ENCODE measurements at places on chromosomes 1 and 21. TPM values are rescaled to one million over a fixed set of nuclear protein-coding genes. Genes with fewer than 3 reads are reported as not detected.
A peak's percentile ranks its signal among the peaks of the same experiment; 100 is the strongest.

DNA sequence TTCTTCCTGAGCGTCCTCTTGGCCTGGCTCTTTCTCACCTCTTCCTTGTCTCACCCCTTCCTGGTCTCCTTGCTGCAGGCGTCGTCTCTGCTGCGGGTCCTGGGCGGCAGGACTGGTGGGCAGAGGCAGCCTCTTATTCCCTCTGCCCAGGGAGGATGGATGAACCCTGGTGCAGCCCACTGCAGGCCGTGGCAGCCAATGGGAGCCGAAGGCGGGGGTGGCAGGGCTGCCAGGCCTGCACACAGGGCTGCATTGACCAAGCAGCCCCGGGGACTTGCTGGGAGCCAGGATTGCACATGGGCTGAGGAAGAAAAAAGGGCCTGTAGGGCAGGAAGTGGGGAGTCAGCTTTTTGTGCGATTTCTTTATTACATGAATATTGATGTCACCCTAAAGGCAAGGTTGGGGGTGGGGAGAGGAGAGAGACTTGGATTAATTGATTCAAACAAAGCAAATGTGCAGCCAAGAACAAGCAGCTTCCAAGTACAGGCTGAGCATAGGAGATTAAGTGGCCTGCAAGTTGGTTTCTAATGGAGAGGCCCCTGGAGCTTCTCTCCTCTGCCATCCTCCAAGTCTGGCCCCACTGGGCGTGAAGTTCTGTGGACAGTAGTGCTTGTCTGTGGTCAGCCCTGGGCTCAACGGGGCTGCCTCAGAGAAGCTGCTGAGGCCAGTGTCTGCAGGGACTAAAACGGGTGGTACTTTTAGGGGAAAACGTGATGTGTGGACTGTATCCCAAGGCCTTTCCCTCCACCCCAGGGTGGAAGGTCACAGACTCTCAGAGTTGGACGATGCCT lies at the start of gene S100B:
Gene S100B (minus strand): TSS at position 108 of the 792 bp plus-strand sequence. CDS start 2,667 bp downstream, outside the sequence.
- no peak for DNase-seq

DNA sequence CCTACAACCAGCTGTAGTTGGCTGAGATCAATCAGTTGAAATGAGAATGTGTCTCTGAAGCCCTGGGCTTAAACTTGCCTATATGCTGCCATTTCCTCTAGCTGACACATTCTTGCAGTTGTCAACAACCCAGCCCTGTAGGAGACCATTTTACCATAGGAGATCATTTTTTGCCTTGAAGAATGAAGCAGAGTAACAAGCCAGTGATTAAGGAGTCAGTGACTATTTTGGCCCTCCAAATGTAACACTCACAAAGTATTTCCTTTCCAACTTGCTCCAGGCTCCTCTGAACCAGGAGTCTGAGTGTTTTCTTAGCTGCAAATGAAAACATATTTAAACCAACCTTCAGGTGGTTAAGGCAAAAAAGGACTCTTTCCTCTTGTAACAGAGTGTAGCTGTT lies 183.5 kb downstream of the ZZZ3 start:
- no peak for DNase-seq

DNA sequence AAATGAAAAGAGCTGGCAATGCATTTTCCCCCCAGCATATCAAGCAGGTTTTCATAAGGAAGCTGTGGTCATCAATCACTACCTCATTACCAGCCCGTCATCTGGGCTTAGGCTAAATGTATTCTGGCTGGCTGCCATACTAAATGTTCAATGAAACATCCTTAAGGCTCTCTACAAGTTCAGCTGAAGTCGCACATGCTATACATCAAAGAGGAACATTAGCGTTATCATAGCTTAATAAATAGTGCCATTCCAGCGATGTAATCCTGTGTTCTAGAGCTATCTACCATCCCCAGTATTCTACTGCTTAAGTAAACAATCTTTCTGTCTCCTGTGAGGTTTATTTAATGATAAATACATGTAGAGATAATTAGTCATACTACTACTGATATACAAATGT lies 288.8 kb downstream of the DPYD start:
- DNase-seq: peak; percentile 30

DNA sequence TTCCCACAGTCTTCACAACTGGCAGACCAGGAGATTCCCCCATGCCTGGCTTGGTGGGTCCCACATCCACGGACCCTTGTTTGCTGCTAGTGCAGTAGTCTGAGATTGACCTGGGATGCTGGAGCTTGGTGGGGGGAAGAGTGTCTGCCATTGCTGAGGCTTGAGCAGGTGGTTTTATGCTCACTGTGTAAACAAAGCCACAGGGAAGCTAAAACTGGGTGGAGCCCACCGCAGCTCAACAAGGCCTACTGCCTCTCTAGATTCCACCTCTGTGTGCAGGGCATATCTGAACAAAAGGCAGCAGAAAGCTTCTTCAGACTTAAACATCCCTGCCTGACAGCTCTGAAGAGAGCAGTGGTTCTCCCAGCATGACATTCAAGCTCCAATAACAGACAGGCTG lies 177.3 kb upstream of the ETV3 start:
- no peak for DNase-seq

- DNase-seq: peak; percentile 10
Measured at GRCh38 chr1:42680921-42681683, 1.1 kb upstream of the YBX1 start.

GRCh38 chr1:160542303-160542945 lies 19.4 kb upstream of the SLAMF6 start:
- no peak for DNase-seq

- peak; percentile 94 for DNase-seq
Measured at GRCh38 chr1:212595787-212596714, 12.5 kb upstream of the ATF3 start.

DNA sequence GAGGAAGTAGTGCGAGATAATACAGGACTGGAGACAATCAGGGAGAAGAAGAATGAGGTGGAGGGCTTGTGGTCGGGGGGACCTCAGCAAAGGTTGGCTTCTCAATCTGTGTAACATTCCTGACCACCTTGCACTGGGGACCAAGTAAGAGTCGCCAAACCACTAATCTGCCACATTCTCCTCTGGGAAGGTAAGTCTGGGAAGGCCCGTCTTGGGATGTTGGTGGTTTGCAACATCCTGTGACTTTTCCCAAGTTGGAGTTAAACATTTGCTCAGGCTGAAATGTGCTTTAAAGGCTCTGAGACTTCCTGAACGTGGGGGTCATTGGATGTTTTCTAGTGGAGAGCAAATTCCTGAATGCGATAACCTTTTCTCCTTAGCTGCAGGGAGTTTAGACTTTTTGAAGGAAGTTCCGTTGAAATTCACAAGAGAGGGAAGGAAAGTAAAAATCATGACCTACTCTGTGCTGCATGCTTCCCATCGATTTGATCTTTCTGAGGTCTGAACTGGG lies 325.9 kb downstream of the RPS6KC1 start:
- DNase-seq: no peak

DNA sequence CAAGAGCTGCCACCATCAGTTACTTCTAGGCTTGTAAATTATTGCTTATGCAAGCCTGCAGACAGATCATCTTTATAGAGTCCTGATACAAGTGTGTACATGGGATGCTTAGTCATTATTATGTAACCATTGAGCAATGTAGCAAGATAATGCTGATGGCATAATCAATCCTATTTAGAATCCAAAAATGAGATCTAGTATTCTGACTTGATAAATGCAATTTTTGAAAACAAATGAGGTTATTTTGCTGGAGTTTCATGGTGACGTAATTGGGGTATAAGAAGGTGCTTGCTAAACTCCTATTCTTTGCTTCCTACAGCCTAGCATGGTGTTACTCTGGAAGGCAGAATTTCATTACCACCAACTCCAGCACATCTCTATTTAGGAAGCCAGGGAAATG lies 801.7 kb upstream of the PRMT6 start:
- DNase-seq: no peak

- DNase-seq: no peak
Measured at GRCh38 chr1:84480650-84481049, 1.6 kb downstream of the RPF1 start.

- peak; percentile 7 for DNase-seq
Measured at GRCh38 chr1:53620061-53620855, 118.7 kb downstream of the GLIS1 start.

- peak; percentile 41 for DNase-seq
Measured at GRCh38 chr1:45617618-45618017, 6.2 kb downstream of the CCDC17 start.

DNA sequence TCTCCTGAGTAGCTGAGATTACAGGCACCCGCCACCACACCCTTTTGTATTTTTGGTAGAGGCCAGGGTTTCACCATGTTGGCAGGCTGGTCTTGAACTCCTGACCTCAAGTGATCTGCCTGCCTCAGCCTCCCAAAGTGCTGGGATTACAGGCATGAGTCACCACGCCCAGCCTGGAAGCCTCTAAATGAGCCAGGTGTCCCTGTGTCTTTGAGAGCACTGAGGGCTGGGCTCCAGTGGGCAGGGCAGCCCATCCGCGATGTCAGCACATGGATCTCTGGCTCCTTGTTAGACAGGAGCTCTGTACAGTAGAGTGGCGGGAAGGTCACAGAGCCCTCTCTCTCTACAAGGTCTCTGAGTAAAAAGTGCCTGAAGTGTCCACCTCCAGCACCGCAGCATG lies 124.3 kb downstream of the PGBD5 start:
- DNase-seq: no peak

GRCh38 chr1:26535201-26535600 lies 5.6 kb downstream of the RPS6KA1 start:
- DNase-seq: no peak

- no peak for DNase-seq
Measured at GRCh38 chr1:160647329-160647720, 481 bp upstream of the SLAMF1 start.

DNA sequence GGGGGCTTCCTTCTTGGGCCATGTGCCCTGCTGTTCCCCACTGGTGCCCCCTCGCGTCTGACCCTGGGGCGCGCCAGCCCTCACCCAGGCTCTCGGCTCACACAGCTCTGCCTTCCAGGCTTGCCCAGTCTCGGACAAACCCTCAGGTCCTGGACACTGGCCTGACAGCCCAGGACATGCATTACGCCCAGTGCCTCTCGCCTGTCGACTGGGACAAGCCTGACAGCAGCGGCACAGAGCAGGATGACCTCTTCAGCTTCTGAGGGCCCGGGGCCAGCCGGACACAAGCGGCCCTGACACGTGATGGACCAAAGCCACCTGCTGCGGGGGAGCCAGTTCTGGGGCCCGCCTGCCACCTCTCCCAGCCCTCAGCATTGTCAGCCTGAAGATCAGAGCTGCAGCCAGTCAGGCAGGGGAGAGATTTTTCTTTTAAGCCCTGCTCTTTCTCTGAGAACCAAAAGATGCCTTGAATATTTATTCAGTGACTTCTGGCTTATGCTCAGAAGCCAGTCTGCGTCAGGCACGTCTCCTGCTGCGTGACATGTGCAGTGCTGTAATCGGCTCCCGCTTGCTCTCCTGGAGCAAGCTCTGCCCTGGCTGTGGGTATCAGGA lies 23.4 kb downstream of the LDLRAP1 start:
- DNase-seq: no peak

DNA sequence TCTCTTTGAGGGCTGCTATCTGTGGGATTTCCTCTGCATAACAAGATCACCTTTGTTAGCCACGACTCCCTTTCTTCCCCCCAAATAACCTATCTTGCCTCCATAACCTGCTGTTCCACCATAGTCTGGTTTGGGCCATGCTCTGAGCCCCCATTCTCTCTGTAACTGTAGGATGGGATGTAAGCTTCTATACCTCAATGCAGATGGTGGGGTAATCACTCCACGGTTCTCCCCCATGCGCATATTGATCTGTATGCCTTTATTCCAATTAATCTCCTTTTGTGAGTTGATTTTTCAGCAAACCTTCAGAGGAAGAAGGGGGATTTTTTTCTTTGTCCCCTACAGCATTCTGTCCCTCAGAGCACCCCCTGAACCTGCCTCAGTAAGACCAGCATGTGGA lies 170.1 kb upstream of the IRF2BP2 start:
- no peak for DNase-seq

DNA sequence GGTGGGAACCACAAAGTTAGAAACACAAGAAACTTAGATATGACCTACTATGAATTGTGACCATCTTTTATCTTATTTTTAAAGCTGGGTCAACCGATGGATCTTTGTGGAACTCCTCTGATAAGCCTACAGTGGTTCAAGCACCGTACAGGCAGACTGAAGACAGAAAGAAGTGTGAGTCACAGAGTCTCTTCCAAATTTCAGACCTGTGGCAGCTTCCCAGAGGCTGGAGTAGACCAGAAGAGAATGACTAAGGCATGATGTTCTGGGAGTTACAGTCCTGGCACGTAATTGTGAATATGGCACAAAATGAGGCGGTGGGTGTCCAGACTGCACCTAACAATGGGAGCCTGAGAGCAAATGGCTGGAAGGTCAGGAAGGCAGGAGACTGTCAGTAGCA lies 70.0 kb downstream of the LMO4 start:
- DNase-seq: peak; percentile 2

DNA sequence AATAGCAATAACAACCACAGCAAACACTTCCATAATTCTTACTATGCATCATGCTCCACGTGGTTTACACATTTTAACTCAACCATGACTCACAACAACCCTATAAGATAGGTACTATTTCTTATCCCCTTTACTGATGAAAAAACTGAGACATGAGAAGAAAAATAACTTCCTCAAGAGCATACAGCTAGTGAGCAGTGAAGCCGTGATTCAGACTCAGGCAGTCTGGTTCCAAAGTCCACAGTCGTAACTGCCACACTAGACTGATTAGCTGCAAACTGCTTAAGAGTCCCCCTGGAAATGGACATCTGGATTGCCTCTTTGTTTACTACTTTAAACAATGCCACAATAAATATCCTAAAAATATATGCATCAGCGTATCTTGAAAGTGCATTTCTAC lies 55.7 kb downstream of the PLD5 start:
- no peak for DNase-seq

- DNase-seq: no peak
Measured at GRCh38 chr1:211420845-211421454, 71.0 kb downstream of the RD3 start.

DNA sequence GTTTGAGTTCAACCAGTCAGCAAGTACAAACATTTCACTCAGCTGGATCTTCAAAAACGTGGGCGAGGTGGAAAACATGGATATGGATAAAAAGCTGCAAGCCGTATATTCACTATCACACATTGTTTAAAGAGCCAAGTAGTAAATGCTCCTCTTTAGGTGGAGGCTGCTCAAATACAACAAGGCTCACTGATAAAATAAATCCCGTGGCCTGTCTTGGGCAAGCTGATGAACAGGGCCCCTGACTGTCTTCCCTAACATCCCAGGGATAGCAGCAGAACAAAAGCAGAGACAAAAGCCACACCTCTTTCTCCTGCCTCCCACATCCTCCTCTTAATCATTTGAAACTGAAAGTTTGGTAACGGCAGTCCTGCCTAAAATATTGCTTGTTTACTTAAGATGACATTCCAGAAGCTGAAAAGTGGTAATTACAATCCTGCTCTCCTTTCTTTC lies 357.7 kb downstream of the TTLL7 start:
- DNase-seq: peak; percentile 32

GRCh38 chr1:39643705-39644104 lies 4.3 kb upstream of the HEYL start:
- no peak for DNase-seq

Gene GJC2
- total RNA-seq: 16.8 TPM

Gene HSPA6
- 1.7 TPM for total RNA-seq

Gene PTPN22
- 0.74 TPM for total RNA-seq

Gene ZNF326
- 3.2 TPM for total RNA-seq

Gene SLC2A1
- 164 TPM for total RNA-seq

Gene ILDR2
- 0.48 TPM for total RNA-seq

Gene TEDDM1
- not detected for total RNA-seq

Gene SPRR2G
- total RNA-seq: not detected

Gene SCP2
- total RNA-seq: 182 TPM

Gene PKLR
- total RNA-seq: not detected

Gene RHD
- not detected for total RNA-seq

Gene RIT1
- 81.9 TPM for total RNA-seq

Gene SPRR1A
- not detected for total RNA-seq

Gene NBPF20
- 2.3 TPM for total RNA-seq

Measured in A172 (cell line).